ENCODE measurements at places on chromosomes 5 and 9. TPM values are rescaled to one million over a fixed set of nuclear protein-coding genes. Genes with fewer than 3 reads are reported as not detected.

EQTN gene
- 1.1 TPM for total RNA-seq

C9orf153 gene
- not detected for total RNA-seq

DPH7 gene
- 30.6 TPM for total RNA-seq

CTSV gene
- 4.8 TPM for total RNA-seq

DNA sequence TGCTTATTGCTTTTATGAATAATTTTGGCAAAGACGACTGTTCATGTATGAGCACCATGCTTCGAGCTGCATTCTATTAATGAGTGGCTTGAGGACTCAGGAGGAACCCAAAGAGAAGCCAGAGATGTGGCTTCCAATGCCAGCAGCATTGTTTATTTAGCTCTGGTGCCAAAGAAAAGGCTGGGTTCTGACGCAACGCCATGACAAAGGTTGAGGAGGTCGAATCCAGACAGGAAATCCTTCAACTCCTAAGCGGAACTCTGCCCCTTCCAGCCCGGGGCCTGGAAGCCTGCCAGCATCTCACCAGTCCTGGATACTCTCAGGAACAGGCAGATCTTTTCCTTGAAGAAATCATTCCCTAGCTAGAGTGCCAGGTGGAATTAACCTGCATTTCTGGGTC, 104.4 kb downstream of the ARHGAP26 start:
- DNase-seq = peak; percentile 96

GRCh38 chr9:95507464-95508241, 9.1 kb downstream of the PTCH1 start:
- peak; percentile 72 for DNase-seq

GRCh38 chr9:94082956-94083355, 1.3 kb upstream of the PTPDC1 start:
- no peak for DNase-seq

DNA sequence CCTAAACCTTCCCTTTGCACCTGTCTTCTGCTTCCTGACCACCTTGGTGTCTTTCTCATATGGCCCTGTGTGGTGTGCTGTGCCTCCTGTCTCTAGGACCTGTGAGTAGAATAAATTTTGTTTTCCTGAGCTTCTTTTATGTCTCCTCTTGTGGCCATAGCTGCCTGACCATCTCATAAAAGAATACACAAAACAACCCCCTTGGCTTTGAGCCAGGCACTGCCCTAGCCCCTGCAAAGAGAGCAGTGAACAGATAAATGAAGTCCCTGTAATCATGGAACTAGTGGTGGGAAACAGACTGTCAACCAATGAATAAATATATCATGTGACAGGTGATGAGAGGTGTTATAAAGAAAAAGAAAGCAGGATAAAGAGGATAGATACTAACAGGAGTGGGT, 485.1 kb downstream of the CSNK1G3 start:
- DNase-seq = no peak

DNA sequence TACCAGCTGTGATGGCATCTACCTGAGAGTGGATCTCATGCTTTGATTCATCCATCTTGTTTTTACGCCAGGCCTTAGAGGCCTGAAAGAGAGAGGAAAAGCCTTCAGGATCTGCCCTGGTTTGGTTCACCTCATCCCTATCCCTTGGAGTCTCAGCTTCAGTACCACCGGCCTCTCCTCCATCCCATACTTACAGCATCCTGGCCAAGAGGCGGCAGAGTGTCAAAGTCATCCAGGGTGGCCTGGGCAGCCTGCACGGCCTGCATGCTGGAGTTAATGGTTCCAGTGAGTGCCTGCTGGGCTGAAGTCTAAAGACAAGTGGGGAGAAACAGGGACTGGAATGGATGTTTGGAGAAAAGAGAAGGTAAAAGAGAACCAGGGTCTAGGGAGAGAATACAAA, 12.4 kb downstream of the TLN1 start:
- DNase-seq = no peak

DNA sequence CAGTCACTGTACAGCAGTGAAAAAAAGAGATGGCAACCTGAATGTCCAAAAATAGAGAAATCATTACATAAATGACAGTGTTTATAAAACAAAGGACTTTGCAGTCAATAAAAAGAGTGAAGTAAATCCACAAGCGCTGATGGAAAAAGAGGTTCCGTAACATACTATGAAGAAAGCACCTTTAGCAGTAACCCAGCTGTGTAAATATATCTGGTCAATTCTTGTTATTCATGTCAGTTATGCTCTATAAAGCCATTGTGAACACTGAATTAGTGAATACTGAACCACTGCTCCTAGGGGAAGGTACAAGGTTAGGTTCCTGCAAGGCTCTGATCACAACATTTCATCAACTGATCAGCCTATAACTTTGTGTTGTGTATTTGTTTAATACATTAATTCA, 39.5 kb downstream of the CCNJL start:
- no peak for DNase-seq

DNA sequence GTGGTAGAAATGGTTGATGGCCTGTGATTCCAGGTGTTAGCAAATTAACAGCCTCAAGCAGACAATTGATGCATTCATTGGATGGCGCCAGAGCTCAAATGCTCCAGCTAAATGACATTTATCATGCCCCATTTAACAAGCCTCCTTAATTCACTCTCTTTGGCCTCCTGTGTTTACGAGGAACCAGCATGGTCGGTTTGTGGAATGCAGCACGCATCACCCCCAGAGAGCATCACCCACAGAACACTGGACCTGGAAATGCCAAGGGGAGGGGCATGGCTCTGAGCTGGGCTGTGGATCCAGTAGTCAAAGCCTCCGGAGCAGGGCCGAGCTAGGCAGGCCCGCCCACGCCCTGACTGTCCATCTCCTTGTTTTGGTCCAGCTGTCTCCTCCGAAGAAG, 434.0 kb downstream of the GADD45G start:
- no peak for DNase-seq

Data from colonic mucosa (tissue), 4 donors.